ENCODE measurements at places on chromosomes 5 and 9. TPM values are rescaled to one million over a fixed set of nuclear protein-coding genes. Genes with fewer than 3 reads are reported as not detected.

DNA sequence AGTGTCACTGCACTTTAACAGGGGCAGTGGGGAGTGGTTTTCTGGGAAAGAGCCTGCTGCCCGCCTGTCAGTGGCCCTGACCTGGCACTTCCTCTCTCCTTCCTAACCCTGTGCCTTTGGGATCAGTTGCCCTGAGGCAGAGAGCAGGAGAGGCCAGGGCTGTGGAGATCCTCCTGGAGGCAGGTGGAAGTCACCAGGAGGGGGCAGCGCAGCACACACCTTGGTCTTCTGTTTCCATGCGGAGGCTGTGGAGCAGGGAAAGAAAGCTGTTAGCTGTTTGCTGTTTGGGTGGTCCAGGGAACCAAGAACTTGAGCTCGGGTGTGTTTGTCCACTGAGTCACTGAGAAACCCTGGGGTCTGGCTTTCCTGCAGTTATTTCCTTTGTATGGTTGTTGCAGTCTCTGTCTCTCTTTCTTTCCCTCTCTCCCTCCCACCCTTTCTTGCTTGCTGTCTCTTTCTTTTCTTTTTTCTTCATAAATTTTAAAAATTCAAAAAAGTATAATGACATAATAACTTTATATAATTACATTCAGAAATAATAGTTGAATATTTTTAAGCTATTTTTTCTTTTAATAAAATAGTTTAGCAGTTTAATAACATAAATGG lies 28.1 kb downstream of the NTRK2 start:
- peak; percentile 77 for DNase-seq
- H3K4me1 ChIP-seq = peaks cover 4% of the 10 kb centered on the region
- H3K27ac ChIP-seq = no peak overlapping the region
- no peaks in the 10 kb centered on the region for H3K27me3 ChIP-seq
- H3K36me3 ChIP-seq = no peaks in the 10 kb centered on the region
- no peak overlapping the region for H3K4me3 ChIP-seq

- H3K36me3 ChIP-seq = no peaks in the 10 kb centered on the region
- H3K4me1 ChIP-seq = peaks cover 20% of the 10 kb centered on the region
- H3K27me3 ChIP-seq = peaks cover 54% of the 10 kb centered on the region
- no peak overlapping the region for H3K4me3 ChIP-seq
- no peak overlapping the region for H3K27ac ChIP-seq
Observed at GRCh38 chr9:124452326-124452725, 2.1 kb downstream of the ADGRD2 start.

- no peaks in the 10 kb centered on the region for H3K36me3 ChIP-seq
- H3K27ac ChIP-seq = peak overlapping the region; percentile 88
Observed at GRCh38 chr5:112418659-112419163, 366 bp downstream of the EPB41L4A start.

TNFSF8 gene
- total RNA-seq = 1.3 TPM

PCAT7 gene
- not detected for total RNA-seq

GRCh38 chr9:81128701-81129100 lies 560.6 kb downstream of the TLE1 start:
- DNase-seq = no peak
- no peak overlapping the region for H3K4me3 ChIP-seq
- no peaks in the 10 kb centered on the region for H3K36me3 ChIP-seq
- H3K27me3 ChIP-seq = no peaks in the 10 kb centered on the region

- H3K4me3 ChIP-seq = no peak overlapping the region
- no peaks in the 10 kb centered on the region for H3K4me1 ChIP-seq
- DNase-seq = no peak
- H3K27me3 ChIP-seq = no peaks in the 10 kb centered on the region
- no peak overlapping the region for H3K27ac ChIP-seq
- peaks cover 47% of the 10 kb centered on the region for H3K36me3 ChIP-seq
Observed at GRCh38 chr5:180284149-180284548, 7.7 kb downstream of the MAPK9 start.

SLC6A3 gene
- total RNA-seq = 0.16 TPM

- no peak overlapping the region for H3K27ac ChIP-seq
- peaks cover 9% of the 10 kb centered on the region for H3K4me1 ChIP-seq
- H3K4me3 ChIP-seq = peak overlapping the region; percentile 14
- H3K27me3 ChIP-seq = no peaks in the 10 kb centered on the region
- H3K36me3 ChIP-seq = no peaks in the 10 kb centered on the region
Observed at GRCh38 chr9:15135164-15135792, 171.7 kb downstream of the TTC39B start.

PROB1 gene
- 0.08 TPM for total RNA-seq

CDH12 gene
- 0.38 TPM for total RNA-seq

S1PR3 gene
- total RNA-seq = 13.5 TPM

GRCh38 chr5:76021936-76022584 lies 61.1 kb upstream of the SV2C start:
- no peak for DNase-seq
- H3K36me3 ChIP-seq = no peaks in the 10 kb centered on the region
- H3K27me3 ChIP-seq = no peaks in the 10 kb centered on the region
- no peaks in the 10 kb centered on the region for H3K4me1 ChIP-seq
- H3K4me3 ChIP-seq = no peak overlapping the region

DNA sequence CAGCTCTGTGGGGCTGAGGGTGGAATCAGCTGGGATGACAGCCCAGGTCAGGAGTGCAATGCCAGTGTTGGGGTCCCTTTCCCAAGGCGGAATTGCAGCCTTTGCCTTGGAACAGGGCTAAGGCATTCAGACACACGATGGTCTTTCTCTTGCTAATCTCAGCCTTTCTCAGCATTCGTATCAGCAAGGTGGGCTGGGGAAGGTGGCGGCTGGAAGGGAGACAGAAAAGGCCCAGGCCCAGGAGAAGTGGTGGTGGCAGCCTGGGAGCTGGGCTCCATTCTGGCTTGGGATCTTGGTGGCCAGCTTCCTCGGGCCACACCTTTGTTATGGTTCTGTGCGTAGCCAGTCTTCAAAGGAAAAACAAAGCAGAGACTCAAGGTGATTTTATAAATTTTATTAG lies 1.1 kb upstream of the ARHGEF28 start:
- no peaks in the 10 kb centered on the region for H3K27me3 ChIP-seq
- no peaks in the 10 kb centered on the region for H3K36me3 ChIP-seq
- peaks cover 17% of the 10 kb centered on the region for H3K4me1 ChIP-seq
- H3K4me3 ChIP-seq = peak overlapping the region; percentile 72
- H3K27ac ChIP-seq = peak overlapping the region; percentile 90
- DNase-seq = no peak

- DNase-seq = no peak
- H3K4me1 ChIP-seq = no peaks in the 10 kb centered on the region
- H3K4me3 ChIP-seq = no peak overlapping the region
- H3K27me3 ChIP-seq = no peaks in the 10 kb centered on the region
- no peaks in the 10 kb centered on the region for H3K36me3 ChIP-seq
- H3K27ac ChIP-seq = no peak overlapping the region
Observed at GRCh38 chr5:119088438-119088837, 17.6 kb downstream of the DMXL1 start.

GRXCR2 gene
- total RNA-seq = 0.76 TPM

DNA sequence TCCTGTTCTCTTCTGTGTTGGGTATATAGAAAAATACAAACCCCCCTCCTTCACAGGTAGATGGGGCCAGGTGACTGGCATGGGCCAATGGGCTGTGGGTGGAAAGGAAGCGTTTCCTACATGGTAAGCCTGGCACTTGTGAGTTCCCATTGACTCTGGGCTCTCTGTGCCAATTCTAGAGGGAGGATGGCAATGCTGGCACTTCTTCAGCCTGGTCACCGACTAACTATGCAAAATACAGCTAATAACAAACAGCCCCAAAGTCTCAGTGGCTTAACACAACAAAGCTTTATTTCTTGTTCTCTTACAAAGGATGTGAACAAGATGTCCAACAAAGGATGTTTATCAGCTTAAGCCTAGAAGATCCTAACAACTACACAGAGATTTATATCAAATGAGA lies 258.1 kb downstream of the SYK start:
- DNase-seq = no peak
- H3K36me3 ChIP-seq = no peaks in the 10 kb centered on the region
- H3K27me3 ChIP-seq = no peaks in the 10 kb centered on the region
- H3K4me3 ChIP-seq = no peak overlapping the region
- H3K4me1 ChIP-seq = peaks cover 32% of the 10 kb centered on the region

DNA sequence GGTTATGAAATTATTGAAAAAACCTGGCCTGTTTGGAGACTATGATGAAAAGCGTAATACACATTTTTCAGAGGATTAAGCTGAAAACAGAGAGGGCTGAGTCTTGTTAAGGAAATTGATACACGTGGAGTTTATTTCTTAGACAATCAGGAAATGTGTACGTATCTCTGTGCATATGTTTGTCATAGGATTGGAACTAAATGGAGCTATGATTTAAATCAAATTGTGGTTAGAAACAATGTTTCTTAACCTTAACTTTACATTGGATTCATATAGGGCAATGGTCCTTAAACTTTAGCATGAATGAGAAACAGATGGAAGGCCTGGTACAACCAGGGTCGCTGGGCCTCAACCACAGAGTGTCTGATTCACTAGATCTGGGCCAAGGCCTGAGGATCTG lies 451.6 kb downstream of the CDH18 start:
- DNase-seq = no peak
- H3K27ac ChIP-seq = no peak overlapping the region
- H3K27me3 ChIP-seq = no peaks in the 10 kb centered on the region

- no peaks in the 10 kb centered on the region for H3K27me3 ChIP-seq
- peaks cover 20% of the 10 kb centered on the region for H3K4me1 ChIP-seq
- H3K27ac ChIP-seq = no peak overlapping the region
Observed at GRCh38 chr9:37956904-37957663, 53.2 kb upstream of the SLC25A51 start.

ADAMTS13 gene
- 1.2 TPM for total RNA-seq

DNA sequence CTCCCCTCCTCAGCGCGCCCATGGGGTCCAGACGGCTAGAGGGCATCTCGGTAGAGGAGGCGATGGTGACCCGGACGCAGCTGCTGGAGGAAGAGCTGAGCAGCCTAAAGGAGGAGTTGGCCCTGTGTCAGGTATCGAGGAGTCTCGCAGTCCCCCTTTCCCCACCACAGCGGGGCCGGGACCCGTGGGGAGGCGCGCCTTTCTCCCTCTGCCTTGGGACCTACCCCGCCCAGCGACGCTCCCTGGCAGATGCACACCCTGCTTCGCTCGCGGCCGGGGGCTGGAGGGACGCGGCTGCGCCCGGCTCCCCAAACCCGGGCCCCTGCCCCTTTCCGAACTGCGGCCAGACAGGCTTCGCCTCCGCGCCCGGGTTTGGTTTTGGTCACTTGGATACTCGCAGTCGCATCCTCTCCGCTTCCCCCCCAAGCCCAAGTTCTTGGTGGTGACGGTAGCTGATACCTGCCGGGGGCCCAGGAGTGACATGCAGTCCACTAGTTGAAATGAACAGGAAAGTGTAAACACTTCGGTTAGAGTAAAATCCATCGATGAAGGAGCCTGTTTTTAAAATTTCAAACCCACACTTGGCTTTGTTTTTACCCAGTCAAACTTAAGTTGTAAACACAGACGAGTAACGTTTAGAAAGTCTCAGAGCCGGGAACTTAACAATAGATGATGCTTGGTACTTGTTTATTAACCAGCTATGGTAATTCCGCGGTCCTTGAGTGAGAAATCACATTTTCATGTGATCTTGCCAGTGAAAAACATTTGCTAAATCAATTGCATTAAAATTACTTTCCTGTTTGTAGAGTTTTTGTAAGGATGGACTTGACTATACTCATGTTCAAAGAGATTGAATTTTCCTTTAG lies 688 bp downstream of the CNTLN start:
- no peaks in the 10 kb centered on the region for H3K27me3 ChIP-seq
- DNase-seq = peak; percentile 74
- H3K27ac ChIP-seq = peak overlapping the region; percentile 82
- H3K4me3 ChIP-seq = peak overlapping the region; percentile 89
- peaks cover 10% of the 10 kb centered on the region for H3K4me1 ChIP-seq

DNAH5 gene
- total RNA-seq = 0.13 TPM

TOMM5 gene
- total RNA-seq = 72.1 TPM

GPX8 gene
- total RNA-seq = 7.9 TPM

ATOSB gene
- total RNA-seq = 21.9 TPM

ACSL6 gene
- not detected for total RNA-seq

GRCh38 chr5:68222310-68222709 lies 6.8 kb downstream of the PIK3R1 start:
- H3K4me3 ChIP-seq = peak overlapping the region; percentile 23
- peaks cover 70% of the 10 kb centered on the region for H3K4me1 ChIP-seq
- H3K36me3 ChIP-seq = peaks cover 12% of the 10 kb centered on the region
- no peak overlapping the region for H3K27ac ChIP-seq
- no peak for DNase-seq

- no peak overlapping the region for H3K27ac ChIP-seq
- no peak for DNase-seq
- no peak overlapping the region for H3K4me3 ChIP-seq
- no peaks in the 10 kb centered on the region for H3K36me3 ChIP-seq
- H3K27me3 ChIP-seq = no peaks in the 10 kb centered on the region
Observed at GRCh38 chr5:177477701-177478477, 4.5 kb upstream of the DBN1 start.

DNA sequence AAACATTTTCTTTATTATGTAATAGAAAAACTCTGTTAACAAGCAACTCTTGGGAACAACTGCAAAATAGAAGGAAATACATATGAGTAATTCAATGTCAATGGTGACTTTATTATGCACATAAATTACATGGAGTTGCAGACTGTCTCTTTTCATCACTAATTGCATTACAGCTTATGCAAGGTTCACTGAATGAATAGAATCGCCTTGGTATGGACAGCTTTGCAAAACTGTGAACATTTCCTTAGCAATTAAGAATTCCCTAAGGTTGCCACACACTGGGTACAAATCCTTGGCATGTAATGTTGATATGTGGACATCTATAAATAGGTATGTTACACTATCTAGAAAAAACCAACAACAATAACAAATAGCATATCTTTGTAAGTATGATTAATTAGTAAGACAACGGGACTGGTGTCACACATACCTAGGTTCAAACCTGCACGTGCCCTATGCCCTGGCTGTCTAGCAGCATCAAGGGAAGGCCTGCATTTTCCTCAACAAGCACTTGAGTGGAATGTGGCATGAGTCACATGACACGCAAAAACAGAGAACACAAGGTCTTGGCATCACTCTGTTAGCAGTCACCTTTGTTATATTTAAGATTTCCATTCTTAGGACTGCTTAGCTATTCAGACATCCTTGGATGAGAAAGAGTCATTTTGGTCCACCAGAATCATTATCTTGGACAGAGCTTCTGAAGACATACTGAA lies 263.9 kb downstream of the CTNND2 start:
- no peaks in the 10 kb centered on the region for H3K36me3 ChIP-seq
- no peaks in the 10 kb centered on the region for H3K27me3 ChIP-seq
- no peak overlapping the region for H3K27ac ChIP-seq
- DNase-seq = no peak
- no peaks in the 10 kb centered on the region for H3K4me1 ChIP-seq

- no peaks in the 10 kb centered on the region for H3K4me1 ChIP-seq
- no peak overlapping the region for H3K4me3 ChIP-seq
- no peak for DNase-seq
- no peaks in the 10 kb centered on the region for H3K36me3 ChIP-seq
Observed at GRCh38 chr9:108743416-108743815, 112.4 kb downstream of the ACTL7B start.

- H3K36me3 ChIP-seq = no peaks in the 10 kb centered on the region
- no peak for DNase-seq
- no peak overlapping the region for H3K27ac ChIP-seq
- no peak overlapping the region for H3K4me3 ChIP-seq
- H3K4me1 ChIP-seq = peaks cover 13% of the 10 kb centered on the region
Observed at GRCh38 chr9:87461256-87461655, 36.4 kb upstream of the DAPK1 start.

Data from suprapubic skin (tissue), 4 donors.